ENCODE measurements at places on chromosomes 5 and 9.

GRCh38 chr5:84623019-84623418 lies 238.3 kb upstream of the EDIL3 start:
- DNase-seq = no peak

GRCh38 chr5:79686799-79687198 lies 2.8 kb upstream of the CMYA5 start:
- DNase-seq = no peak

DNA sequence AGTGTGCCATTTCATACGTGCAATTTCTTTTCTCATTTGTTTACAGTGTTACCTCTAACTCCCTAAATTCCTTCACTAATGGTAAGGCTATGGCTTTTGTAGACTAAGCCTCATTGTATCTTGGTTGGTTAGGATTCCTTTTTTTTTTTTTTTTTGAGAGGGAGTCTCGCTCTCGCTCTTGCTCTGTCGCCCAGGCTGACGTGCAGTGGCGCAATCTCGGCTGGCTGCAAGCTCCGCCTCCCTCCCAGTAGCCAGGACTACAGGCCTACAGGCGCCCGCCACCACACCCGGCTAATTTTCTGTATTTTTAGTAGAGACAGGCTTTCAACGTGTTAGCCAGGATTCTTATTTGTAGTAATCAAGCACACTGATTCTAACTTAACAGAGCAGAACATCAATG lies 57.7 kb downstream of the SPEF2 start:
- no peak for DNase-seq

DNA sequence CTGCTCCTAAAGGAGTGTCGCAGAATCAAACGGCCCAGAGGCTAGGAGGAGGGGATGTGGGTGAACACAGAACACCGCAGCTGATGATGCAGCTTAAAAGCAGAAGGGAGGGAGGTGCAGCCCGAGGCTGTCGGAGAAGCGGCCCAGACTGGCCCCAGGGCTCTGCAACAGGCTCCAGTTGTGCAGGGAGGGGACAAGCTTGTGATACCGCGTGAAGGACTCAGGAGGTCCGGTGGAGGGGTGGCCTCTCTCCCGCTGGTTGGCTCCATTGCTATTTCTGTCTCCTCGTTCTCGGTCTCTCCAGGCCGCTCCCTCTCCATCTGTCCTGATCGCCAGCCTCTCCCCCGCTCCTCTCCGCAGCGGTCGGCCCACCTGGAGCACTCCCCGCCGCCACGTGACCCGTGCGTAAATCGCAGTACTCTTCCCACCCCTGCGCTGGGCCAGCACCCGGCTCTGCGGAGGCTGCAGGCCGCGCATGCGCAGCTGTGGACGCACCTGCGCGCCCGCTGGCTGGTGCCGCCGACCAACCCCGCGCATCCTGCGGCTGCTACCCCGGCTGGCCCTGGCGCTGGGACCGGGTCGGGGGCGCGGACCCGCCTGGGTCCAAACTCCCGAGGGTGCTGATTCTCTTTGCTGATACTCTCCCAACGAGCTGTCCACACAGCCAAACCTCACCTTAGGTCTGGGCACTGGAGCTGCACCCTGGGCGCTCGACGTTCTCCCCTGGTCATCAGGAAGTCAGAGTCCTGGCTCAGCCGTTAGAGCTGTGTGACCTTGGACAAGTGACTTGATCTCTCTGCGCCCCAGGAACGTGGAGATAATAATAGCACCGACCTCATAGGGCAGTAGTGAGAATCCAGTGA lies 3.7 kb upstream of the STXBP1 start:
- DNase-seq = peak; percentile 51

DNA sequence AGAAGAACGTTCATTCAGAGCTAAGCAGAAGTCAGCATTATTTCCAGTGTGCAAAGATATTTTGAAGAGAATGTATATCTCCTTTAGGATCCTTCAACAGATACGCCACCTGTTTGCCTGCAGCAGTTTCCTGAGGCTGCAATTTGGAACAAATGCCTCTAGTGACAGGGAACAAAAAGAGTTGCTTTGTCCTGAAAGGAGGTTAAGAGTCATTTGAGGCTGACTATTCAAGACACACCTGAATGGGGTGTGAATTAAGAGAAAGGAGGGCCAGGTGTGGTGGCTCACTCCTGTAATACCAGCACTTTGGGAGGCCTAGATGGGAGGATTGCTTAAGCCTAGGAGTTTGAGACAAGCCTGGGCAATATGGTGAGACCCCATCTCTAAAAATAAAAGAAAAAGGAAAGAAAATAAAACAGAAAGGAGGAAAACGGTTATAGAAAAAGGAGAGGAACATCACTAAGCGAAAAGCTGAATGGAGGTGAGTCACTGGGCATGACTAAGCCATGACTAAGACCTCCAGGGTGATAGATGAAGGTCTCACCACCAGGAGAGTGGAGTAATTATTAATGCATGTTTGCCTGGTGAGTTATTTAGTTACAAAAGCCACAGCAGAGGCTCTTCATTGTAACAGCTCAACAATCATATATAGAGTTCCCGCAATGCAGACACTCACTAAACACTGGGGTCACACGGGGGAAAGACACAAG lies 255.2 kb upstream of the TNC start:
- no peak for DNase-seq

DNA sequence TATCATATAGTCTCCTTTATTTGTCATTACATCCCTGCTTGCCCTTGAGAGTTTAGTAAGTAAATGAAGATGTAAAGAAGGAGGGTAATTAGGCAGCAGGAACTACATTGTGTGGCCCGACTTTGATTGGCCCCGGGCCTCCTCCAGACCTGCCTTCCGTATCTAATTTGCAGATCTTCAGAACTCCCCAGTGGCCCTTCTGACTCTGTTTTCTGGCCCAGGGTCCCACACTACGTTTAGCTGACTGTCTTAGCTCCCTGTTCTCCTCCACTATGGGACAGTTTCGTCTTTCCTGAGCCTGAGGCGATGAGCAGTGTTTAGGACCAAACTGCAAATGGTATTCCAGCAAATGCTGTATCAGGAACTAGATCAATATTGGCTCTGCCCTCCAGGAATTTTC lies 21.6 kb upstream of the CTSL start:
- DNase-seq = no peak

GRCh38 chr9:31542384-31543055 lies 841.9 kb upstream of the ACO1 start:
- no peak for DNase-seq
